ENCODE measurements at places on chromosomes 5 and 9.

- no peak for DNase-seq
These were observed 11.6 kb downstream of the UBLCP1 start for GRCh38 chr5:159274676-159275075.

GRCh38 chr5:173452119-173452905, 124.1 kb upstream of the STC2 start:
- DNase-seq, result no peak

DNA sequence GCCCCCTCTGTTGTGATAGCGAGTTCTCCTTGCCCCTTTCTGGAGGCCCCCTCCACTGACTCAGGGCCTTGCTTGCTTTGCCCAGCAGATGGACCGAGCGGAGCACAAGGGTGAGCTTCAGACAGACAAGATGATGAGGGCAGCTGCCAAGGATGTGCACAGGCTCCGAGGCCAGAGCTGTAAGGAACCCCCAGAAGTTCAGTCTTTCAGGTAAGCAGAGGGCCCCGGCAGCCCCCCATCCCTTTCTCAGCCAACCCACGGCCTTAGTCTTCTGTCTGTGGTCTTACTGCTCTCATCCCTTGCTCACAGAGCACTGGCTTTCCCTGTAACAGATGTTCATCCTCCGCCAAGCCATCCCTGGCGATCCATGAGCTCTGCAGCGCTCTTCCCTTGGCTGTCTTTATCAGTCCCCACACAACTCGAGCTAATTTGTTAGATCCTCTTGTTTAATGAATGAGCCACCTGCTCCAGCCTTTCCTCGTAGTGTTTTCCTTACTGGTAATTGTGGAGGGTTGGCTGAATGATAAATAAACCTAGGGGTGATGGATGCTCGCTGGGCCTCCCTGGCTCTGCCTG, 18.4 kb upstream of the RARS1 start:
- DNase-seq, result no peak

DNA sequence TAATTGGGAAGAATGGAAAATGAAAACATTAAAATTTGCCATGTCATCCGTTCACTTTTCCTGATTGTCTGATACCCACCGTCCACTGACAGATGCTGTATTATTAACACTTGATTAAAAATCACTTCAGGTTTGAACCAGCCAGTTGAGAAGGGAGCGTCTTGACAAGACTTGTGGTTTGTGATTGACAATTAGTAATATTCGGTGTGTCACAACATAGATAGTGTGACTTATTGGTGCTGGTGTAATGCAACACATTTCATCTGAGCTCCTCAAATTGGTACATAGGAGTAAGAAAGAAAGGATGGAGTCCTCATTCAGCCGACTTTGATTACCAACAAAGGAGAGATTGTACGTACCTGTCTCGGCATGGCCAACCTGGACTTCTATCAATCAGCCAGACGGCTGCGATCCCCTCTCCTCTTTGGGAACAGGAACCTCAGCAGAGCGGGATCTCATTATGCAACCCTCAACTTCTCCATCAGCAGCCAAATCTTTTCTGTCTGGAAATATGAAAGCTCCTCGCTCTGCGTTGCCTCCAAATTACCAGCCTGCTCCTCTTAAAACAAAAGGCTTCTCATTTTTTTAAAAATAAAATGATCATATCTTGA, 211.7 kb upstream of the MVB12B start:
- no peak for DNase-seq

GRCh38 chr9:35599763-35600604, 5.1 kb upstream of the TESK1 start:
- no peak for DNase-seq

DNA sequence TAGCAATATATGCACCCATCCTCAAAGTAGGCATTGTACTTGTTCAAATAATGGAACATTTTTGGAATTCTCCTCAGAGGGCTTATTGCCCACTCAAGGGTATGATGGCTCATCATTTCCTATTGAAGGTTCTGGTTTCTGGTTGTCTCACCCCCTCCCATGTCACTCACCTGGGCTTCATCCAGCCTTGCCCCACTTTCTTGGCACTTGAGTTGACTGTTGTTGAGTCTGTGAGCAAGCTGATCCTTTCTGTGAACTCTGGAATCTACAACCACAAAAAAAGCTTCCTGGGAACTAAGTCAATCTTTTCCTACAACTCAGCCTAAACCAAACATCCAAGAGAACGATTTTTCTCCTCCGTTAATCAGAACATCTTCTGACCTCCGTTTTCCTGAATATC, 73.9 kb upstream of the ANKH start:
- no peak for DNase-seq

DNA sequence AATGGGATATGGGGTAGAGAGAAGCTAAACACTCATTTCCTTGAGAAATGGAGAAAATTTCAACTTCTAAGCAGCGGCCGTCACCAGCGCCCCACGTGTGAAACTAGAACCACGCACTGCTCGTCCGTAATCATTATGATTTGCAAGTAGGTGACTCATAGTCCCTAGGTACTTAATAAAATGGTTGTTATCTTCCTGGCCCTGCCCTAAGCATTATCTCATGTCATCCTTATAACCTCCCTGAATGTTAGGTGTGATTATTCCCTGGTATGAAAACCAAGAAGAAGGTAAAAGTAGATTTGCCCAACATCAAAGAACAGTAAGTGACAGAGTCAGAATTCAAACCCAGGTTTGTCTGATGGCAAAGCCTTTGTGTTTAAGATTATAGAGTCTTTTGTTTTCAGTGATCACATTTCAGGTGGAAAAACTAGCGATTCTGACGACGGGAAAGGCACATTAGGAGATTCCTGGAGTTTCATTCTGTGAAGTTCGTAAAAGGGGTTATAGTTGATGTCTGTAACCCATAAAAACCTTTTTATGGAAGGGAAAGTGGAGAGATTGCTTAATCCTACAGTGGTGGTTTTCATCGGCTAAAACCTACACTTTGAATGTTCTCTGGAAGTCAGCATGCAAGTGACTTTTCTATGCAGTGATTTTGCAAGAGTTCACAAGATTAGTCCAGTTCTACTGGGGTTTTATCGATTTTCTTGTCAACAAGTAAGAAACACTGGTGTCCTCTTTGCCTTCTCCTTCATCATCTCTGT, 202.9 kb upstream of the WWC1 start:
- DNase-seq, result no peak

DNA sequence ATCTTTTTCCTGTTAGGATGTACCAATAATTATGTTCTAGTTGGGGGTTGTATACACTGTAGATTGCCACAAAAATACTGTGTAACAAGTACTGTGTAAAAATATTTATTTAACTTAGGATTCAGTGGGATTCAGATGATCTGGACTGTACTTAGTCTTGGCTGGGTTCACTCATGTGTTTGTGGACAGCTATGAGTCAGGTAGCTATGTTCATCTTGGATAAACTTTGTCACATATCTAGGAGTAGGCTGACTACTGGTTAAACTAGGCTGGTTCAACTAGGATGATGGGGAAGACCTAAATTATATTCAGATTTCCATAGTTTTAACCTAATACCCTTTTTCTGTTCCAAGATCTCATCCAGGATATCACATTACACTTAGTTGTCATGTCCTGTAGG, 32.1 kb upstream of the TNFSF15 start:
- DNase-seq, result no peak

DNA sequence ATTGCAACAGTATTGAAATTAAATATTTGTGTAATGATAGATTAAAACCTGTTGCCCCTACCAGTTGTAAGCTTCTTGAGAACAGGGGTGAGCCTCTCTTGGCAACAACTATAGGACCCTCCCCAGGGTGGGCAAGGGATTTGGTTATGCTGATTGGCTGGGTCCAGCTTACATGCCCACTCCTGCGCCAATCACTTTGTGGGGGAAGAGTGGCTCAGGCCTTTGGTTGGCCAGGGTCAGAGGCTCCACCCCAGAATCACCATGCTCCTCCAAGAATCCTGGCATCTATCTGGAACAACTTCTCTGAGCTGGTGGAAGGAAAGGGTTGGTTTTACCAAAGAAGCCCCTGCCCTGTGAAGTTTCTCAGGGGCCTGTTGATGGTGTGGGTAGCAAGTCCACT, 8.6 kb upstream of the PITX1 start:
- DNase-seq, result no peak

DNA sequence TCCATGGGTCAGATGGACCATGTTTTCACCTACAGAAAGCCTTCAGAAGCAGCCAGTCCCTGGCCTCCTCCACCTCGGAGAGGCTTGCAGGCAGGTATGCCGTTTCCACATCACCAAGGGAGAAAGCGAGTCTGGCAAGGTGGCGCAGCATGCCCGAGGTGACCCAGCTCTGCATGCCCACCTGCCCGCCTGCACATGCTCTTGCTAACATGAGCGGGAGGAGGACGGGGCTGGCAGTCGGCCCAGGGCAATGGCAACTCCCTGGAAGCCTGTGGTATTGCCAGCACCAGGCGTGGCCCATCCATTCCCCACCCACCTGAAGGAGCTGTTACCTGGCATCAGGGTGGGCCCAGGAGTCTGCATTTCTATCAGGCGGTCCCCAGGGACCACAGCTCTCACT, 3.3 kb upstream of the NINJ1 start:
- DNase-seq, result no peak

GRCh38 chr9:130448035-130448624, 3.4 kb downstream of the ASS1 start:
- peak; percentile 23 for DNase-seq

- DNase-seq, result no peak
These were observed 134.5 kb downstream of the GNAQ start for GRCh38 chr9:77896938-77897667.

GRCh38 chr5:175654807-175655206, 3.1 kb upstream of the HRH2 start:
- DNase-seq, result peak; percentile 37

DNA sequence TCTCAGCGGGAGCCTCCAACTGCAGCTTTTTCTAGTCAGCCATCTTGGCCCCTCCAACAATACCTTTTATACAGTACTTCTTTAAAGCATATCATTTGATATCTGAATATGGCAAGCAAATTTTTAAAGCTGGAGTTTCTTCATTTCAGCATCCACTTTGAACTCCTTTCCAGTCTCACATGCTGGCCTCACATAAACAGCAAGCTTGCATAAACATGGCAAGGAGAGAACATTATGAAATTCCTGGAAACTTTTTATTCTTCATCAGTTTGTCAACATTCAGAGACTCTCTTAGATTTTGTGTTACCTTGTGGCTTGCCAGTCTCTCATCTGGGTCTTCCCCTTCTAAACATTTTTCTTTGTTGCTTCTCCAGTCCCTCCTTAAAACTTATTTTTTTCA, 745.3 kb downstream of the NR2F1-AS1 start:
- DNase-seq, result no peak

- no peak for DNase-seq
These were observed 11.2 kb upstream of the SEMA4D start for GRCh38 chr9:89508951-89509615.

- DNase-seq, result no peak
These were observed 468.5 kb downstream of the TMEM232 start for GRCh38 chr5:110257971-110258370.

Data from stimulated activated CD4-positive, alpha-beta T cell treated with anti-CD3 and anti-CD28 coated beads, Interleukin-1b, Interleukin-23, amount 100 ng/mL, for 48 hours (primary cell).